ENCODE measurements at places on chromosomes 16 and 17.

DNA sequence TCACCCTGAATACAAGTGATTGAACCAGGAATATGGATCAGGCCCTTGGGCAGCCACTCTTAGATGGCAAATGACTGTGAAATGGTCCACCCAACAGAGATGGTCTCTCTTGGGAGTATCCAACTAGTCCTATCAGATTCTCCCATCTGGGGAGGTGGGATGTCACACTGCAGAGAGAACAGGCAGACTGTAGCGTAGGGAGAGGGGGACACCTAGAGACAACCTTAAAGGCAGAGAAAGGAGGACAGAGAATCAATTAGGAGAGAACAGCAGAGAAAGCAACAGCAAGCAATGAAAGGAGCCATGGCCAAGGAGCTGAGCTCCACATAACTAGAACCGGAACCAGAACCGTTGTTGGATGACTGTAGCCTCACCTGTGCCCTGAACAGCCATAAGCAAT is 37.2 kb downstream of the IQCK start:
- DNase-seq = no peak

DNA sequence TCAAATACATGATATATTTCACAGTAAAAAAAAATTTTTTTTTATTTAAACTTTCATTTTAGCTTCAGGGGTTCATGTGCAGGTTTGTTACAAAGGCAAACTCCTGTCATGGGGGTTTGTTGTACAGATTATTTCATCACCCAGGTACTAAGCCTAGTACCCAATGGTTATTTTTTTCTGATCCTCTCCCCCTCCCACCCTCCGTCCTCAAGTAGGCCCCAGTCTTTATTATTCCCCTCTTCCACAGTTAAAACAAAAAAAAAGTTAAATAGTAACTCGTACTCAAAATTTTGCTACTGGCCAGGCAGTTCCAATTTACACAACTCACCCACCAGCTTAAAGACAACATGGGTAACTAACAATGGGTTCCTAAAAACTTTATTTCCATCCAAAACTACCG is 63.9 kb downstream of the WDR59 start:
- no peak for DNase-seq

- no peak for DNase-seq
Measured at GRCh38 chr17:6857904-6858303, 26.4 kb upstream of the TEKT1 start.

- no peak for DNase-seq
Measured at GRCh38 chr16:15770512-15770911, 86.3 kb downstream of the MYH11 start.

DNA sequence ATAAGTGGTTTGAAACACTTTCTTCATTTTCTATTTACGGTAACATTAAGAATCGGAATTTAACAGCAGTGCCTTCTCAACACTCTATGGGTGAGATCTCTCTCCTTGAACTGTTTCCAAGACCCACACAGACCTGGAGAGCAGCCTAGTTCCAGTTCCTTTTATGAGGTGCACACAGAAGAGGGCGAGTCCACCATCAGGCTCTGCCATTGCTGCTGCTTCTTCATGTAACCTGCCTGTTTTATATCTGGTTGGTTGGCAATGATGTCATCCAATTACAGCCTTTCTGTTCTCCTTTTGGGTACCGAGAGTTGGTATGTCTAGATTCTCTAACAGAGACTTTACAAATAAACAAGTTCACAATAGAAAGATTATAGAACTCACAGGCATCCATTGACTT is 225.7 kb downstream of the UTP18 start:
- DNase-seq = no peak

DNA sequence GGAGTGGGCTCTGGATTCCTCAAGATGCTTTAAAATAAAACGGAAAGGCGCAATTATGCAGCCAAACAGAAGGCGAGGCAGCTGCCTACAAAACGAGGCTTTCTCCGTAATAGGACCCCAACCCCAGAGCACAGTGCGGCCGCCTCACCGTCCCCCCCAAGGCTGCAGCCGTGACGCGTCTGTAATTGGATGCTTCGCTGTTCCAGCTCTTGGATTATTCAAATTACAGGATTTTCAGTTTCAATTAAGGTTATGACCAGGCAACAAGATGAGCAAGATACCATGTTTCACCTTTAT is 37.3 kb upstream of the ABR start:
- no peak for DNase-seq

- DNase-seq = no peak
Measured at GRCh38 chr16:85285681-85286065, 173.4 kb upstream of the CIBAR2 start.

DNA sequence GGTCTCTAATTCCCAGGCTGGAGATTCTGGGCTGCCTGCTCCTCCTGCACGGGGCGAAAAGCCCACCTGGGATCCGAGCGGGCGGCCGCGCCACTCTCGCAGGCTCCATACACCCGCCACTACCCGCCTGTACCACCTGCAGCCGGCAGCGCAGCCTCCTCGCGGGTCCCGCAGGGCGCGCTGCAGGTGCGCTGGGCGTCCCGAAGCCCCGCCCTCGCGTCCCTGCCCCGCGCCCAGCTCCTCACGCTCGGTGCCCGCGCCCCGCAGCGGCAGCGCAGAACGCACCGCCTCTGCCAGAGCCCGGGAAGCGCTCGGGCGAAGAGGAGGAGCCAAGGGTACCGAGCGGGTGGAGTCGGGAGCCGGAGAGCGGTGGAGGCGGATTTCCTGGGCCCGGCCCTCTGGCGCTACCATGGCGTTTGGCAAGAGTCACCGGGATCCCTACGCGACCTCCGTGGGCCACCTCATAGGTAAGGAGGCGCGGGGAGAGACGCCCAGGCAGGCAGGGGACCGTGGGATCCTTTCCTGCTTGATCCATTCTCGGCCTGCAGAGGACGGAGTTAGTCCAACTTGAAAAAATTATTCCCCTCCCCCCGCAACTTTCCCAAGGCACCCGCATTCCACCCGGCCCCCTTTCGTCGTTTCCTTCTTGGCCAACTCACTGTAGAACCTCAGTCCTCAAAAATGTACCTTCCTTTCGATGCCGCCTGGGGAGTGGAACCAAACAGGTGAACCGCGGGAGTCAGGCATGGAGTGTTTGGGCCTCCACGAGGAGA is at the start of gene TOM1L1:
Gene TOM1L1, plus strand, starts transcription at position 396 of the 773 bp plus-strand sequence. Its CDS starts 14 bp downstream, at position 410.
- DNase-seq = peak; percentile 91

DNA sequence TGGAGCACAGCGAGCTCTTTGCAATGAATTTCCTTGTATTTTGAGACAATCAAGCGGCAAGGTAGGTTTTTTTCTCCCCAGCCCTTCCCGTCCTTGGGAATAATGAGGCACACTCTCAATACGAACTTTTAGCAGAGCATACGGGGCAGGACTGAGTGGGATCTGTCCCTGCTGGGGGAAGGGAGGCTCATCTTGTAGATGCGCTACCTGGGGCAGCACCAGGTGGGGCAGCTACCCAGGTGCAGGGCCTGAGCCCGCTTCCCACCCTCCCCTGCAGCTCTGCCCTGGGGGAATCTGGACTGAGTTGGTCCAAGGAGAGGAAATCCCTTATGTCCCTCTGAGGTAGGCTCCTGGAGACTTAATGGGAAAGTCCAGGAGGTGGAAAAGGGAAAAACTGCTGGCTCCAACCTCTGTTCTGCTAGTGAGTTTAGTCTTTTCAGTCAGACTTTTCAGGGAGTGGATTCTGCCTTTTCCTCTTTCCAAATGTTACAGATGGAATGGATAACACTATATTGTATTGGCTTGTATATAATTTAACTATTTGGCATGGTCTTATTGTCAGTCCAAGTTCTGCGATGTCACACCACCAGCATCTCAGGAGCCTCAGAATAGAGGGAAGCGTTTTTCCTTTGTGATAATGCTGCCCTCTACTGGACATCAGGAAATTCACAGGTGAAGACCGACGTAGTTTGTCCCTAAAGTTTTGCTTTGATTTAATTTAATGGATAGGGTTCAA is 9.6 kb upstream of the CES1 start:
- DNase-seq = no peak

GRCh38 chr17:81672504-81672903 is 6.0 kb downstream of the CCDC137 start:
- no peak for DNase-seq

- no peak for DNase-seq
Measured at GRCh38 chr17:80443916-80444643, 29.1 kb downstream of the ENDOV start.

GRCh38 chr16:84511831-84512230 is 7.4 kb upstream of the MEAK7 start:
- DNase-seq = no peak
